Activated effector memory CD4-positive, alpha-beta T cell treated with Interleukin-2 at 50 U/mL for 16 hours (primary cell): ENCODE measurements at places on chromosomes 16 and 17.

GRCh38 chr17:57488856-57489255, 232.5 kb downstream of the MSI2 start:
- no peak for DNase-seq

GRCh38 chr16:80519189-80519588, 21.6 kb upstream of the DYNLRB2 start:
- no peak for DNase-seq

GRCh38 chr17:39666601-39667261, 1.5 kb upstream of the PNMT start:
- DNase-seq: no peak

- DNase-seq: no peak
These were observed 677 bp upstream of the ZNHIT3 start for GRCh38 chr17:36485805-36486203.

DNA sequence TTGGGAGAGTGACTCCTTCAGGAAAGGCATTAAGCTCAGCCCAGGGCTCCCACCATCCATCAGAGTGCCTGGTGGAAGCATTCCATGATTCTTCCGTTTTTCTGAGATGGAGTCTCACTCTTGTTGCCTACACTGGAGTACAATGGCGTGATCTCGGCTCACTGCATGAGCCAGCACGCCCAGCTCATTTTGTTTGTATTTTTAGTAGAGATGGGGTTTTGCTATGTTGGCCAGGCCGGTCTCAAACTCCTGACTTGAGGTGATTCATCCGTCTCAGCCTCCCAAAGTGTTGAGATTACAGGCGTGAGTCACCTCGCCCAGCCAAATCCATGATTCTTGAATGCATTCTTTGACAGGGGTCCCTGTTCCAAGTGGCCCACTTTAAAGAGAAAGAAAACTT, 23.1 kb downstream of the MIS12 start:
- no peak for DNase-seq
